ENCODE measurements at places on chromosomes 5 and 9.
A peak's percentile ranks its signal among the peaks of the same experiment; 100 is the strongest.

DNA sequence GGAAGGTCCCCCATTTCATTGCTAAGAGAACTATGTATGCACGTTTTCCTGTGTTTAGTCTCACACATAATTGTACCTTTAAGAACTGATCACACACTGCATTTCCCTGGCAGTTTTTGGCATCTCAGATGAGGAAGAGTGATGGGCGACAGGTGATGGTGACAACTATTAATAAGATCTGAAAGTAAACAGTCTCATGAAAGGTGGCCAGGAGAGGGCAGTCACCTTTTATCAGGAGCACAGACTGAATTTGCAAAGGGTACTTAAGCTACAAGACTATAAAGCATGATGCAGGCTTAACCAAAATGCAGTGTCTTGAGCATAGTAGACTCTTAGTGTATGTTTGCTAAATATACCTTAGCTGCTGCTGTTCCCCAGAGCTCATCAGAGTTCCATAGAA, 91.5 kb downstream of the GHR start:
- DNase-seq, result no peak

DNA sequence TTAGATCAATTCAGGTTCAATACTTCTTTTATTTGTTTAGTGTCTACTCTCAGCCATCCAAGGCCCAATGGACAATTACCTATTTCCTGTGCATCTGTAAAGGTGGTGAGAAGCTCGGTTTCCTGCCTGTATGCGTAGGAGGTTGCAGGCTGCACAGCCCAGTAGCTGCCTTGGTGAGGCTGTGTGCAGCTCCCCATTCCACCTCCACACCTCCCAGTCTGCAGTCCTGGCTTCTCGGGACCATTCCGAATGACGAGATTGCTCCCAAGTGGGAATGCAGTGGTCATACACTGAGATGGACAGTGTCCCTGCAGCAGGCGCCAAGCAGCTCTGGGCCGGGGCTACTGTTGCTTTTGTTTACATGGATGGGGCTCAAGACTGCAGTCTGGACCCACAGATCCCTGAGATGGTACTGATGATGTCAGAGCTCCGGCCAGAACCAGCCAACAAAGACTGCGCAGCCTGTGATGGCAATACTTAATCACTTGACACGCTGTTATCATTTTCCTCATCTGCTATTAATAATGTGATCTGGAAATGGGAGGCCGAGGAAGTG, 206.1 kb upstream of the IRX1 start:
- DNase-seq, result no peak

- DNase-seq, result no peak
Observed at GRCh38 chr9:98864281-98865174, 57.1 kb downstream of the GALNT12 start.

GRCh38 chr5:145825751-145826180, 9.4 kb downstream of the PRELID2 start:
- DNase-seq, result peak; percentile 72

DNA sequence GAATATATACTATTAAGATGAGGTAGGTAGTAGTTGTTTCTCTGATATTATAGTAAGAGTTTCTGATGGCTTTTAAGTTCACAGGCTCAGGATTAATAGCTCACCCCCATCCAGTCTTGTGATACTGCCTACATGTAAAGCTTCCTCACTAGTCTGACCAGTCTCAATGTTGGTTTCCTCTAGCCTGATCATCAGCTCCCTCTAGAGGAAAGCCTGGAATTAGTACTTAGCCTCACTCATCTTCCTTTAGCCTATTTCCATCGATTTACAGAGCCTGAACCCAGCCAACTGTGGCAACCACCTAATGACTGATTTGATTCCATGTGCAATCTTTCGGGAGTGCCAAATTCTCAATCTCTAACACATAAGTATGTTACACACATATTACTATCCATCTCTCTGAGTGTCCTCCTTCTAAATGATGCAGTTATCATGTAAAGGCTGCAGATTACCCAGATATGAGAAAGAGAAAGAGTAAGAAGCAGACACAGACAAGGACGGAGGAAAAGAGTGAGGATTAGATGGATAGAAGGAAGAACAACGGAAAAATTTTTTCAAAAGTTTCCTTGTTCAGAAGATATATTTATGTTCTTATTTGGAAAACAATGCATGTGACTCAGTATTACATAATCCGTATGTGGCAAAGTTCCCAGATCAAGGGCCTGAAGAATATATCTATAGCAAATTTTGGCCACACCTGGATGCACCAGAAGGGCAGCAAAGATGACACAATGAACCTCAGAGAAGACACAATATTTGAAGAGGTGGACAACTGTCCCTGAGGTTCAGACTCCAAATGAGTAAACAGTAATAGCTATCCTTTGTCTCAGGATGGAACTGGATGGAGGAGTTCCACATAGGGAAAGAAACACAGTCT, 333.7 kb downstream of the ELAVL2 start:
- peak; percentile 65 for DNase-seq

DNA sequence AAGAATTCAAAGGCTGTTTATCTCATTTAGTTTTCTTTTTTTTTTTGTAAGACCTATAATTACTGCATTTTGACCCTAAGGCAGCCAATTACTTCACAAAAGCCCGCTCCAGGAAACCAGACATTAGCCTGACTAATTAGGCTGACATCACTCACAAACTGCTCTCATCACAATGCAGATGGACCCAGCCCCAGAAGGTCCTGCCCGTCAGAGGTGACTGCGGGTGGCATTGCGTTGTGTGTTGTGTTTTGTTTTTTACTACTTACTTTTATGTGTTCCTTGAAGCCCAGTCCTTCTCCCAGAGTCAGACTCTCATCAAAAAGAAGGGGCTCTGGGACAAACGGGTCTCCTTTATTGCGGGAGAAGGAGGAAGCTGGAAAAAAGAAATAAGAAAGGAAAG, 172.2 kb downstream of the HSD17B3 start:
- no peak for DNase-seq
